ENCODE measurements at places on chromosomes 7 and 10. TPM values are rescaled to one million over a fixed set of nuclear protein-coding genes. Genes with fewer than 3 reads are reported as not detected.

OPN4 gene
- total RNA-seq: 0.40 TPM

FLNC gene
- total RNA-seq: 601 TPM

FGFBP3 gene
- total RNA-seq: 0.22 TPM

DNA sequence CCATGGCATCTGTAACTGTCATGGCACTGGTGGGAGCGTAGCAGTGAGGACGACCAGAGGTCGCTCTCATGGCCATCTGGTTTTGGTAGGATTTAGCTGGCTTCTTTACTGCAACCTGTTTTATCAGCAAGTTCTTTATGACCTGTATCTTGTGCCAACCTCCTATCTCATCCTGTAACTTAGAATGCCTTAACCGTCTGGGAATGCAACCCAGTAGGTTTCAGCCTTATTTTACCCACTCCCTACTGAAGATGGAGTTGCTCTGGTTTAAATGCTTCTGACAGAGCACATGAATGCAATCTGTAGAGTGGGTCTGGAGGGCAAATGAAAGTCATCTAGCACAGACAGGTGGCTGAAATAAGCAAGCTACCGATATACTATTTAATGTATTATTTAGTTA is 55.3 kb upstream of the OPN4 start:
- no peak for DNase-seq

DNA sequence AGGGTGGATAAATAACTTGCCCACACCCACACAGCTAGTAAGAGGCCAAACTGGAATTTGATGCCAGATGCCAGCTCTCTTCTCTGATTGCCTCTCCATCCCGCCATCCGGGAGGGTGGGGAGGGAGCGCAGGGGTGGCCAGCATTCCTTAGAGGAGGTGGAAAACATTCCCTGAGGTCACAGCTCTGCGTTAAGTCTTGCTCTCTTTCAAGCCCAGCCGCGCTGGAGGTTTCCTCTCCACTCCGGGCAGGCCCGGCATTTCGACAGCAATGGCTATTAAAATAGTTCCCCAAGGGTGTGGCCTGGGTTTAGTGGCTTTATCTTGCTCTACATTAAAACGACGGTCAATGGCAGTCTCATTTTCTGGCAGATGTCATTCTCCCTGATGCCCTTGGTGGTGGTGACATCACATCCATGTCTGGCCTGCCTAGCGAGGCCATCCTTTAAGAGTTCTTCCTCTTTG is 16.1 kb upstream of the C10orf71 start:
- no peak for DNase-seq

Measured in Right ventricle myocardium superior (tissue), 1 donor.